ENCODE measurements at places on chromosomes 6 and 20.
A peak's percentile ranks its signal among the peaks of the same experiment; 100 is the strongest.

DNA sequence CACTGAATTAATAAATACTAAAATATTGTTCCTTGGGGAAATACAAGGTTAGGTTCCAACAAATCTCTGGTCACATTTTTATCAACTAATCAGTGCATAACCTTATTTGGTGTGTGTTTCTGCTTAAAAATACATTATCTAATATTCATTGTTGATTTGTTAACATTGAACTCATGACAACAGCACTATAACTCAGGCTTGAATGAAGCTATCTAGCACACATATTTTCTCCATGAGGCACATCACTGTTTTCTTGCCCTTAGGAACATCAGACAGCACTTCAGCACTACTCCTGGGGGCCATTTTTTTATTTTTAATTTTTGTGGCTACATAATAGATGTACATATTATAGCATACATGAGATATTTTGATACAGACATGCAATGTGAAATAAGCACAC lies 277.2 kb upstream of the NT5E start:
- DNase-seq: no peak

DNA sequence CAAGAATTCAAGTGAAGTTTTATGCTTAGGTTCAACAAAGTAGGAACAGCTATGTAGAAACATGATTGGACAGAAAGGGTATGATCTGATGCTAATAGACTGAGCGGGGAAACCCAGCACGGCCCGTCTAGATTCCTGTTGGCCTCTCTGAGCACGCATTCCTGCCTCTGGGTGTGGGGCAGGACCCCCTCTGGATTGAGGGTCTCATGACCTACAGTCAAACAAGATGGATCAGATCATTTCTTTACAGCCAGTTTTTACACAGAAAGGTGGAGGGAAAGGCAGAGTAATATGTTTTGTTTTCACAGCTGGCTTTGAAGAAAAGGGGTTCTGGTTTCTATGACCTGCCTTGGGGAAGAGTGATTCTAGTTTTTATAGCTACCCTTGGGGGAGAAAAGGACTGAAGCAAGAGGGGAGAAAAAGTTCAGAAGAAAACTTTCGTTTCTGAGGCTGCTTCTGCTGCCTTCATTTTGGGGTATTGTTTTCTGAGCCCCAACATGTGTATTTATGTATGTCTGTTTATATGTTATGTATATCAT lies 99.6 kb upstream of the SLC22A16 start:
- DNase-seq: no peak

GRCh38 chr6:12228447-12229146 lies 61.6 kb upstream of the EDN1 start:
- no peak for DNase-seq

GRCh38 chr6:130696806-130697205 lies 130.4 kb upstream of the SMLR1 start:
- no peak for DNase-seq

GRCh38 chr20:63789836-63790571 lies 41.1 kb downstream of the ZBTB46 start:
- DNase-seq: no peak

DNA sequence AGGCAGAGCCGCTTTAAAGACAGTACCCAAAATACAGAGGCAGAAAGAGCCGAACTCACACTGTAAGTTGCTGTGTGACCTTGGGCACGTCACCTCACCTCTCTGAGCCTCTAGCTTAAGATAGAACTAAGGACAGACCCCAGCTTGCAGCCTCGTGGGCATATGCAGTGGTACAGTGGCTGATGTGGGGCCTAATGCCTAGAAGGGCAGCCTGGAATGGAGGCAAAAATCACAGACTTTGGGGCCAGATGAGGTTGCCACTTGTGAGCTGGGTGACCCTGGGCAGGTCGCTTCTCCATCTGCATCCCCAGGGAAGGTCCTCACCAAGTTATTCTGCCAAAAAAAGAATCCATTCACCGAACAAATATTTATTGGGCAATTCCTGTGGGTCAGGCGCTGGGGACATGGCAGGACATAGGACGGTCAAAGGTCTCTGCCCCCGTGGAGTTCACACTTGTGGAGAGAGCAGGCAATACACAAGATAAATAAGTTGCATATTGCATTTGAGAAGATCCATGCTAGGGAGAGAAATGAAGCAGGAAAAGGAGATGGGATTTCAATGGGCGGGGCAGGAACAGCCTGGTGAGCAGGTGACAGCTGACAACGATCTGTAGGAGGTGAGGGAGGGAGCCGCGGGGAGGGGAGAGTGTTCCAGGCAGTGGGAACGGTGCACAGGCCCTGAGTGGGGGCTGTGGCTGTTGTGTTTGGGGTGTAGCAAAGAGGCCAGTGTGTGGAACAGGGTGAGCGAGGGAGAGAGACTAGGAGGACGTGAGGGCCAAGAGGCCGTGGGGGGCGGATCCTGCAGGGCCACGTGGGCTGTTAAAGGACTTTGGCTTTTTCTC lies 115.2 kb downstream of the CEBPB start:
- DNase-seq: no peak

DNA sequence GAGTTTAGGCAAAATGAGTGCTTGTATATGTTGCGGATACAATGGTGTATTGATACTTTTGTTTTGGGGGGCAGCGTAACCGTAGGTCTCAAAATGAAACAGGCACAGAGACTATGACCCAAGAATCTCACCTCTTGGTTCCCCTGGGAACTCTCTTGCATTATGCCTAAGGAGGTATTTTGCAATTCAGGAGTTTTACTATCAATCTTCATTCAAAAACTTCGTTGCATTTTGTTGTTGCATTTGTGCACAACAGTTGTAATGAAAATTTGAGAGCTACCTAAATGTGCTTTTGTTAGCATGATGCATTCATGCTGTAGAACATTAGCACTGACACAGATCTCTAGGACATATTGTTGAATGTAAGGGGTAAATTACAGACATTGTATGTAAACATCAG lies 18.2 kb downstream of the VTA1 start:
- DNase-seq: no peak

GRCh38 chr6:26170951-26171841 lies 84.0 kb downstream of the HFE start:
- no peak for DNase-seq

DNA sequence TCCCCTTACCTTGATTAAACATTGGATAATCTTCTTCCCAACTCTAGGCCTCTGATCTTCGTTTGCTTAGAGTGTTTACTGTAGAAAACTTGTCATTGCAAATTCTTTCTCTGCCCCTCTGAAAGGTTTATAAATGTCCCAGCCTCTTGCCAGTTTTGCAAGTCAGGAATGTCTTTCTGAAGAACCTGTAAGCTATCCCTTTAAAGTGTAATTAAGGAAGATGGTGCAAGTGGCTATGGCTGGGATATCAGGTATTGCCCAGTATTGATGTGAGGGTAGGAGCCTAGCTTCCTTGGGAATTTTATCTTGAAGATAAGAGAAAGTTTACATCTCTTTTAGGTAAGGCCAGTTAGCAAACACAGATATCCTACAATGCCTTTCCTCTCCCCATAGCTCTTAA lies 211.0 kb upstream of the RIMS1 start:
- DNase-seq: peak; percentile 7

DNA sequence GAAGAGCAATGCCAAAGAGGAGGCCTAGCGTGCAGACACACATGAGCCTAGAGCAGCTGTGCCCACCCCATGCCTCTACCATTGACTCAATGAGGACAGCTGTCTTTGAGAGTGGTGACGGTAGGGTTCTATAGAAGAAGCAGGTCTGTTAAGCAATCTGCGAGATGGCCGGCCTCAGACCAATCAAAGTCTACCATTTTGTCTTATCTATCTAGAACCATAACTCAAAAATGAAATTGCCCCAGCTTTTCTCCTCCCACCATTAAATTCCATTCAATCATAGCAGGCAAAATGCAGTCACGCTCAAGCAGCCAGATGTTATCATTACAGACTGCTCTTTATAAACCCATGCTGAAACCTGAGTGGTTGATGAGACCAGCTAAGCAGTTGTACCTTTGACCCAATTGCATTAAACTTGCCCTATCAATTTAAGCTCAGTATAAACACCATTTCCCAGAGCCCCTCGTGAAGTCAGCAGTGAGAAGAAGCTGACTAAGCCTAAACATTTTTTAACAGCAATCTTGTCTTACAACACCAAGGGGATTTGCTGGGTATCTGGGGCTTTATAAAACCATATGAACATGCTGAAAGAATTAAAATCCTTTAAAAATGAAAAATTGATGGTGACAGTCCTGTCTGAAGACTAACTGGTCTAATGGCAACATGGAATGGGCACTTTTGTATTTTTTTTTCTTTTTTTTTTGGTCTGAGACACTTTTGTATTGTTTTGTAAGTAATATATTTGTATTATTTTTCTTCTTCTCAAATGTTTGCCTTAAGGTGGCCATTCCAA lies 57.5 kb downstream of the FOXC1 start:
- no peak for DNase-seq

GRCh38 chr6:147549531-147549930 lies 41.0 kb downstream of the SAMD5 start:
- DNase-seq: no peak

DNA sequence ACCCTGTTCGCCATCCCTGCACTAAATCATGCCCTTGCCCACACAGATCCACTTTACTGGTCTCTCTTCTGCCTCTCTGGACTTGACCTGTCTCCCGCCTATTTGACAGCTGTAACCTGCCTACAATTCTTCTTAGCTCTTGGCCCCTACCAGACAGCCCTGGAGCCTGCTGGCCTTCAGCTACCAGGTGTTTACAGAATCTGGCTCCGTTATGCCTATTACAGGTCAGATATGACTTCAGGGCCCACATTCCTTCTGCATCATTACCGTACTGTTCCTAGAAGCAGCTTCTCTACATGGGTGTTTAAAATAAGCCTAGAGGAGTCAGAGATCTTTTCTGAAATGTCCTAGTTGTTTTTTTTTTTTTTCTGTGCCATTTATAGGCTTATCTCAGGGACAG lies 45.4 kb upstream of the CCN6 start:
- DNase-seq: no peak

DNA sequence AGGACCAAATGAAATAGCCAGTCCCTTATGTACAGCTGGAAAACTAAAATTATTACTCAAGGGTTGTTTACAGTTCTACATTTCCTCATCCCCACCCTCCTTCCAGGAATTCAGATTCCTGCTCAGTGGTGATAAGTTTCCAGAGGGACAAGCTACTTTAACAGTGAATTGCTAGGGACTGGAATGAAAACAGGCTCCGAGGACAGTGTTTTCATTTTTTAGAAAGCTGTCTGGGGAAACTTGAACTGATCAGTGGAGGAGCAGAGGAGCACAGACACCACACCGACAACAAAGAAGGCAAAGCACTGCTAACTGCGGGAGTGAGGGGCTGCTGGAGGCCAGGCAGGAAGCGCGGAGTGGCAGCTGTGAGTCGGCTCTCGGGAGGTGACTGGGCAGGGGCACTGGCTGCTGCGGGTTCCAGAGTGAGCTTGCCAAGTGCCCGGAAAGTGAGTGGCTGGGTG lies 322.2 kb downstream of the ESR1 start:
- DNase-seq: peak; percentile 41

GRCh38 chr20:5865604-5866003 lies 84.7 kb downstream of the TRMT6 start:
- no peak for DNase-seq

GRCh38 chr20:9323622-9324021 lies 190.8 kb upstream of the LAMP5 start:
- DNase-seq: peak; percentile 53

- DNase-seq: no peak
Observed at GRCh38 chr6:109720311-109720710, 29.2 kb downstream of the FIG4 start.

All from iPS-NIHi11 (cell line).